ENCODE measurements at places on chromosomes 2 and 18. TPM values are rescaled to one million over a fixed set of nuclear protein-coding genes. Genes with fewer than 3 reads are reported as not detected.

Gene MOGAT1
- 4.3 TPM for total RNA-seq

Gene GRB14
- total RNA-seq = 3.8 TPM

Gene ARHGEF33
- not detected for total RNA-seq

Gene CRYGA
- not detected for total RNA-seq

Gene AGXT
- total RNA-seq = 41.9 TPM

Gene DNAJC5G
- total RNA-seq = not detected

Gene SRD5A2
- total RNA-seq = not detected

Gene SIX3
- total RNA-seq = not detected

Gene CDH19
- not detected for total RNA-seq

Gene RTKN
- total RNA-seq = 107 TPM

GRCh38 chr2:135820003-135820618 is 16.9 kb downstream of the LCT start:
- no peaks in the 10 kb centered on the region for H3K4me1 ChIP-seq
- no peak overlapping the region for H3K4me3 ChIP-seq
- no peak for DNase-seq
- H3K27me3 ChIP-seq = peaks cover 8% of the 10 kb centered on the region

DNA sequence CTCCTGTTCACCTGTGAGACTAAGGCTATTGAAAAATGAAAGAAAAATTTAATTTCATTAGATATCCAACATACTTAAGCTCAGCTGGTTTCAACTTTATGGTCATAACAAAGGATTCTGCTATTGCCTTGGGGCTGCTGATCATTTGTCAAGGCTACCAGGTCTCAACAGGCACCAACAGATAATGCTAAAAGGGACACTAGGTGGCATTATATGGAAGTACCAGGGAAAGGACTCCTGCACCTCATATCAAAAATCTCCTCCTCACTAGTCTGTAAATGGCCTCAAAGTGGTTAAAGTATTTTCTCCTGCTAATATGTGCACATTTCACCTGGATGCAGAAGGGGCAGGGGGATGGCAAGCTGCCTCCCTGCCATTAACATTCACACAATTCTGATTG is 167.9 kb upstream of the REG3A start:
- H3K4me1 ChIP-seq = no peaks in the 10 kb centered on the region
- no peaks in the 10 kb centered on the region for H3K27me3 ChIP-seq

DNA sequence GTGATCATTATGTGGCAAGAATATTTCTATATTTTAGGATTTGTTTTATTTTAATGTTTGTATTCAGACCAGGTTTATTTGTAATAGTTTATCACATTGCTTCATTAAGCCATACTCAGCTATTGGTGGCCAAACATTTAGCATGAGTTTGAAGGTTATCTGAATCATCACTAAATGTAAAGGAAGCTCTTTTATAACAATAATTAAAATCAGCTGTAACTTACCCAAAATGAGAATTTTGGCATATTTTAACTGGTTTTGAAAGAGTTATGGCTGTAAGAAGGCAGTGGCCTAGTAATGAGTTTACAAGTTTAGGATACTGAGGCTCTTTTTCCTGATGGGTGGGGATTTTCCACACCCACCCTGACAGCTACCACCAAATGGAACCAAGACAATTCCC is 177.8 kb downstream of the EN1 start:
- DNase-seq = no peak
- no peaks in the 10 kb centered on the region for H3K36me3 ChIP-seq
- H3K27me3 ChIP-seq = no peaks in the 10 kb centered on the region
- no peak overlapping the region for H3K27ac ChIP-seq

GRCh38 chr2:189379287-189379630 is 62.0 kb upstream of the WDR75 start:
- no peak for DNase-seq
- H3K4me1 ChIP-seq = no peaks in the 10 kb centered on the region
- no peak overlapping the region for H3K4me3 ChIP-seq
- no peaks in the 10 kb centered on the region for H3K27me3 ChIP-seq

GRCh38 chr2:19987936-19988335 is 2.0 kb downstream of the WDR35 start:
- no peaks in the 10 kb centered on the region for H3K27me3 ChIP-seq
- no peak overlapping the region for H3K4me3 ChIP-seq
- no peak for DNase-seq
- no peak overlapping the region for H3K27ac ChIP-seq

GRCh38 chr2:217539126-217539525 is 463.7 kb downstream of the TNS1 start:
- no peak overlapping the region for H3K4me3 ChIP-seq
- 0 out of 3 replicates have a peak, but pooled peaks cover 11% of the 10 kb centered on the region for H3K27me3 ChIP-seq

DNA sequence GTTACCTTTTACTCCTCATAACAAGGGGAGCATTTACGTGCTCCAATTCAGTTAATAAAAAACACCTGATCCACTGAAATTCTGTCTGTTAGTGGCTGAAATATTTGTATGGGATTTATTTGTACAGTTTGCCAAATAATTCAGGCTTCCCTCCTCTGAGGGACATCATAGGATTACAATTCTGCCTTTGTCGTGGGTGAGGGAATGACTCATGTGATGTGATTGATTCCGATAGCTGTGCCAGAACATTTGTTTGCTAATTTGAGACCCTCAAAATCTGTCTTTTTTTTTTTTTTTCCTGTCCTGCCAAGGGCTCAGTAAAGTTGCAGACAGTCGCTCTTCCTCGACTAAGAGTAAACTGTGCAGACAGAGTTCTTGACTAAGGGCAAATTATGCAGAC is 612.6 kb upstream of the CDH2 start:
- no peak overlapping the region for H3K4me3 ChIP-seq
- no peaks in the 10 kb centered on the region for H3K36me3 ChIP-seq
- no peak for DNase-seq

- H3K27ac ChIP-seq = no peak overlapping the region
- peaks cover 26% of the 10 kb centered on the region for H3K4me1 ChIP-seq
- H3K4me3 ChIP-seq = no peak overlapping the region
- H3K36me3 ChIP-seq = peaks cover 25% of the 10 kb centered on the region
- no peak for DNase-seq
These were observed 11.1 kb downstream of the STAMBP start for GRCh38 chr2:73839653-73840411.

DNA sequence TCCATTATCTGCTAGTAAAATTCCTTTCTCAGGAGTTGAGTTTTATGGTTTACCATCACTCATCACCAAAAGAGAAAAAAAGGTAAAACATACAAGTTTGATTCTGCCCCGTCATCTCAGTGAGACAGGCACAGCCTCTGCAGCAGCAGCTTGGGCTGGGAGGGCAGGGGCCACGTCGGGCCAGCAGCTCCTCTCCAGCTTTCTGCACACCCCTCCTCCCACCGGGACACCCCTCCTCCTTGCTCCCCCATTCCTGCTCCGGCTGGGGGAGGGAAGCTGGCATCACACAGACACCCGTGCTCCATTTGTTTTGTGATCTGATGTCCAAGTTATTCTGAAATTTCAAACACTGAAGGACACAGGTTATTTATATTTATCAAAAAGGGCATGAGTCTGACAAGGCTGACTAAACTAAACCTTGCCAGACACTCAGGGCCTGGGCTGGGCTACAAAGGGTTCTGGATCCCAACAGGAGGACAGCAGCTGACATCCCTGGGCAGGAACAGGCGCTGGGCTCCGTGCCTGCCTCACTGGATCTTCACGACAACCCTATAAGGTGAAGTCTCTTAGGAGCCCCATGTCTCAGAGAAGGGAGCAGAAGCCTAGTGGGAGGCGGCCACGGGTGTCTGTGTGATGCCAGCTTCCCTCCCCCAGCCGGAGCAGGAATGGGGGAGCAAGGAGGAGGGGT is 71.4 kb downstream of the HDAC4 start:
- peaks cover 2% of the 10 kb centered on the region for H3K36me3 ChIP-seq
- no peak overlapping the region for H3K4me3 ChIP-seq
- peaks cover 9% of the 10 kb centered on the region for H3K4me1 ChIP-seq
- no peak overlapping the region for H3K27ac ChIP-seq
- DNase-seq = no peak

- peaks cover 34% of the 10 kb centered on the region for H3K4me1 ChIP-seq
- no peak overlapping the region for H3K4me3 ChIP-seq
- no peak for DNase-seq
- H3K27me3 ChIP-seq = no peaks in the 10 kb centered on the region
These were observed 48.8 kb downstream of the ODC1 start for GRCh38 chr2:10399358-10399757.

GRCh38 chr2:117858336-117858735 is 43.8 kb downstream of the DDX18 start:
- no peaks in the 10 kb centered on the region for H3K36me3 ChIP-seq
- no peak overlapping the region for H3K27ac ChIP-seq
- H3K4me1 ChIP-seq = 0 out of 2 replicates have a peak, but pooled peaks cover 4% of the 10 kb centered on the region

- H3K27me3 ChIP-seq = peaks cover 25% of the 10 kb centered on the region
- no peak for DNase-seq
- no peak overlapping the region for H3K4me3 ChIP-seq
- H3K36me3 ChIP-seq = no peaks in the 10 kb centered on the region
- H3K4me1 ChIP-seq = no peaks in the 10 kb centered on the region
These were observed 103.2 kb upstream of the HS6ST1 start for GRCh38 chr2:128421861-128422311.

GRCh38 chr18:11271954-11272353 is 122.6 kb upstream of the PIEZO2 start:
- no peaks in the 10 kb centered on the region for H3K36me3 ChIP-seq
- no peak for DNase-seq
- no peaks in the 10 kb centered on the region for H3K27me3 ChIP-seq
- no peak overlapping the region for H3K4me3 ChIP-seq

DNA sequence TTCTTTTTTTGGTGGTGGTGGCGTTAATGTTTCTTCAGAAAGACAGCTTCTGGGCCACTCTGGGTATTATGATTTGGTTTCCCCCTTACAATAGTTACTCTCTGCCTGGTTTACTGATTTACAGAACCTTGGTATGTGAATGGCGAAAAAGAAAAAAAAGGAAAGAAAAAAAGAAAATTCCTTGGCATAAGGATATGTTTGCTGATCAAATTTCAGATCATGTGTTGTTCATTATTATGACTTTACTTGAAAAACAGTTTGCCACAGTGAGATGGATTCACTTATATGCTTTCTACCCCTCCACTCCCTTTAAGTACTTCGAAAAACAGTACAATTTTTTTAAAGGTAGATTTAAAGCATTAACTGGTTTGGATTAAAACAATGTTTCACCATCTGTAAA is 21.0 kb downstream of the BCL11A start:
- H3K4me1 ChIP-seq = peaks cover 21% of the 10 kb centered on the region
- DNase-seq = no peak
- H3K27me3 ChIP-seq = peaks cover 68% of the 10 kb centered on the region
- H3K36me3 ChIP-seq = no peaks in the 10 kb centered on the region
- H3K4me3 ChIP-seq = no peak overlapping the region
- H3K27ac ChIP-seq = no peak overlapping the region

- no peaks in the 10 kb centered on the region for H3K36me3 ChIP-seq
- peaks cover 18% of the 10 kb centered on the region for H3K27me3 ChIP-seq
- DNase-seq = peak; percentile 47
- H3K27ac ChIP-seq = no peak overlapping the region
These were observed 52.2 kb upstream of the CAB39 start for GRCh38 chr2:230660294-230661060.

DNA sequence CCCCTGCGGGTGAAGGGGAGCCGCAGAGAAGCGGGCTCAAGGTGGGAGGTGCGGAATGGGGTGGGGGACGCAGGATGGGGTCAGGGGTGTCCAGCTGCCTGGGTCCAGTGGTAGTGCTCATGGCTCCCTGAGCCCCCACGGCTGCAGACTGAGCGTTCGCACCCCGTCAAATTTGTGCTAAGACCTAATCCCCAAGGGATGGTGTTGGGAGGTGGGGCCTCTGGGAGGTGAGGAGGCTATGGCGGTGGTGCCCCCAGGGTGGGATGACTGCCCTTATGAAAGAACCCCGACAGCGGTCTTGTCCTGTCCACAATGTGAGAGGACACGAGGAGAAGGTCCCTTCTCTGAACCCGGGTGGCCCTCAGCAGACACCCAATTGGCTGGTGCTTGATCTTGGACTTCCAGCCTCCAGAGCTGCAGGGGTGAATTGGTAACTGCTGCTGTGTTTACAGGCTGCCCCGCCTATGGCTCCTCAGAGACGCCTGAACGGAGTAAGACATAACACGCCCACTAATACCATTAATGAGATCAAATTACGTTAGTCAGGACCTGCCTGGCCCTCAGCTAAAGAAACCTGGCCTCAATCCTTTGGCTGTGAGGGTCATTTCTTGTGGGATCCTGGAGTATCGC is 42.6 kb downstream of the PXDN start:
- H3K4me1 ChIP-seq = no peaks in the 10 kb centered on the region
- DNase-seq = no peak
- no peaks in the 10 kb centered on the region for H3K36me3 ChIP-seq
- peaks cover 1% of the 10 kb centered on the region for H3K27me3 ChIP-seq
- H3K4me3 ChIP-seq = no peak overlapping the region
- no peak overlapping the region for H3K27ac ChIP-seq

DNA sequence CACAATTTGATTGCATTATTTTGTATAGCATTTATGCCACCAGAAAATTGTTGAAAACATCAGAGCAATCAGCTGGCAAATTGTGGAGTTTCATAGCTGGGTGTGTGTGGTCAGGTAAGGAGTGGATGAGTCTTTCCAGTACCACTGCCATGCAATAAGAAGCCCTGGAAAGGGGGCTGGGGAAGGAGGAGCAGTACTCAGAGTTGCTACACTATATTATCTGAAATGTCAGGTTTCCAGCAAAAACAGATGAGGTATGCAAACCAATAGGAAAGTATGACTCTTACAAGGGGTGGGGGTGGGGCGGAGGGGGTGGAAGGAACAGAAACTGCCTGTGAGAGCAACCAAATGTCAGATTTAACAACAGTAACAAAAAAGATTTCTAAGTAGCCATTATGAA is 112.2 kb downstream of the SOS1 start:
- H3K4me3 ChIP-seq = no peak overlapping the region
- no peaks in the 10 kb centered on the region for H3K4me1 ChIP-seq
- no peaks in the 10 kb centered on the region for H3K27me3 ChIP-seq

- H3K27me3 ChIP-seq = no peaks in the 10 kb centered on the region
- no peak overlapping the region for H3K4me3 ChIP-seq
- H3K36me3 ChIP-seq = no peaks in the 10 kb centered on the region
These were observed 49.0 kb downstream of the CERKL start for GRCh38 chr2:181607629-181608590.

DNA sequence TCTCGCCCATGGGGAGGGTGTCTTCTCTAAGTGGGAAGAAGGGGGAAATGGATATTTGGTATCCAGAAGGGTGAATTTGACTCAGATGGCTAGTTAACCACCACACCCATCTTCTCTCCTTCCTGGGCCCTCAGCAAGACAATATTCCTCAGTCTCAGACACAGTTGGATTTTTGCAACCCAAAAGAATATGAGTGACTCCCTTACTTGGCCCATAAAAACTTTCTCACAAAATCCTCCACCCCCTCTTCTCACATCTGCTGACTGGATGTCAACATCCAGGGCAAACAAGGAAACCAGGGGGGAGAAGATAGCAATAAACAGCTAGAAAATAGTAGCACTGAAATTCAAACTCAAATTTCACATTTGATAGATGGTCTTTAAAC is 35.3 kb upstream of the GCC2 start:
- DNase-seq = no peak
- peaks cover 24% of the 10 kb centered on the region for H3K4me1 ChIP-seq
- no peak overlapping the region for H3K27ac ChIP-seq
- no peak overlapping the region for H3K4me3 ChIP-seq
- H3K27me3 ChIP-seq = no peaks in the 10 kb centered on the region
- H3K36me3 ChIP-seq = no peaks in the 10 kb centered on the region

GRCh38 chr2:234463626-234464290 is 33.1 kb downstream of the ARL4C start:
- no peak for DNase-seq
- H3K27me3 ChIP-seq = no peaks in the 10 kb centered on the region
- H3K4me3 ChIP-seq = no peak overlapping the region
- H3K27ac ChIP-seq = no peak overlapping the region
- H3K36me3 ChIP-seq = no peaks in the 10 kb centered on the region

All from HepG2 (cell line).